ENCODE measurements at places on chromosomes 2 and 18.

DNA sequence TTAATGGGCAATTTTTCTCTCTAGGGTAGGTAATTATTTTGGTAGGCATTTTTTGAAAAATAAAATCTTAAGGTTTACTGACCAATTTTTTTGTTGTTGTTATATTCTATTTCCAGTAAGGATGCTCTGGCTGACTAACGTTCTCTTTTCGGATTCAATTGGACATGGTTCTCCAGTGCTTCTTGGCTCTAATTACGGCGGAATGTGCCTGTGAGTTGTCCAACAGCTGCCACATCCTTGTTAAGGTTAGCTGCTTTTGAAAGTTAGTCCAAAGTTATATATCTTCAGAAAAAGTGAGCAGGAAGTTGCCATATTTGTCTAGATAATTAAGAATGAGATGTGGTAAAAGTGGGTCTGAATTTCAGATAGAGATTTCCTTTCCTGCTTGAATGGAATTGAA lies 45.8 kb upstream of the SMIM21 start:
- no peak for DNase-seq

DNA sequence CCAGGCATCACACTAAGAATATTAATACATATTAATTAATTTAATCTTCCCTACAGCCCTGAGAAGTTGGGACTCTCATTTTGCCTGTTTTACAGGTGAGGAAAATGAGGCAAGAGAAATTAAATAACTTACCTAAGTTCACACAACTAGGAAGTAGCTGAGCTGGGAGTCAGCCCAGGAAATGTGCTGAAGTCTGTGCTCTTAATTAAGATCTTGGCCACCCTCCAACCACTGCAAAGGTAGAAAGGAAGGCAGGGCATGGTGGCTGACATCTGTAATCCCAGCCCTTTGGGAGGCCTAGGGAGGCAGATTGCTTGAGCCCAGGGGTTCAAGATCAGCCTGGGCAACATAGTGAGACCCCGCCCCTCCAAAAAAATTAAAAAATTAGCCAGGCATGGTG lies 12.9 kb upstream of the MGAT4A start:
- DNase-seq: no peak

GRCh38 chr2:217749008-217749407 lies 253.8 kb downstream of the TNS1 start:
- no peak for DNase-seq

DNA sequence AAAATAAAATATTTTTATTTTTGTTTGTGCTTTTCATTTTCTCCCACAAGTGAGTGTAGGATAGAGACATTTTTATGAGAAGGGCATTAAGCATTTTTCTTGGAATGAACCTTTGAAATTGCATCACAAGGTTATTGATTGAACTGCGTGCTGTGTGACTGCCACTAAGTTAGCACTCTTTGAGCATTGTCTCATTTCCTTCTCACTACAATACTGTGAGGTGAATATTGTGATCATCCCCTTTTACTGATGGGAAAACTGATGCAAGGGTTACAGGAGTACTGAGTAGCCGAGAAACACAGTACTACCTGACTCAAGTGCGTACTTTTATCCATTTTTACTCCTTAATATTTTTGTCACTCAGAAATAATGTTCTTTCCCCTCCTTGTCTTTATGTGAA lies 2.0 kb downstream of the NBEAL1 start:
- no peak for DNase-seq

DNA sequence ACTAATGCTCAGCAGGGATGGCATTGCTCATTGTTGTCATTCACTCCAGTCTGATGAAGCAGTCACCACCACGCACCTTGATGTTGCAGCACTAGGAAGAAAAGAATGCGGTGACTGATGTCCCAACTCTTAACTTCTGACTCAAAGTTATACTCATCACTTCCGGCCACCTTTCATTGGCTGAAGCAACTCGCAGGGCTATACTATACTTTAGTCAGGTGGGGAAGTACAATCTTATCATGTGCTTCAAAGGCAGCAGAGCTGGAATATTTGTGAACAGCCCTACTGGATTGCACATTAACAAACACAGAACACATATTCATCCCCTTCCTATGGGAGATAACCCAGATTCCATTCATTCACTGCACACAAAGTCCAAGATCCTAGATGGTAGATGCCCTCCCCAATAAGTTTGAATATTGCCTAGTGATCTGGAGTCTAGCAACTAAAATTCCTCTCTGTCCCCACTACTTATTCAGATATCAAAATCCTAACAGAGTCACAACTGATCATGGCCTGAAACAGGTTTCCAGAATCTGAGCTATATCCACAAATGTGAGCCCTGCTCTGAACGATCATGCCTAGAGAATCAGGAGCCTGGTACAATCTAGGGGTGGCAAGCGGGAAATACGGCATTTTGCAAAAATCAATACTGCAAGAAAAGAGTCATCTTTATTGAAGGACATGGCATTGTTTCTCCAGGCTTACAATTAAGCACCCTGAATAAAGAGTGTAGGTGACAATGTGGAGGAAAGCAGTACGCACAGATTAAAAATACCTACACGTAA lies 3.4 kb upstream of the SPATS2L start:
- no peak for DNase-seq

DNA sequence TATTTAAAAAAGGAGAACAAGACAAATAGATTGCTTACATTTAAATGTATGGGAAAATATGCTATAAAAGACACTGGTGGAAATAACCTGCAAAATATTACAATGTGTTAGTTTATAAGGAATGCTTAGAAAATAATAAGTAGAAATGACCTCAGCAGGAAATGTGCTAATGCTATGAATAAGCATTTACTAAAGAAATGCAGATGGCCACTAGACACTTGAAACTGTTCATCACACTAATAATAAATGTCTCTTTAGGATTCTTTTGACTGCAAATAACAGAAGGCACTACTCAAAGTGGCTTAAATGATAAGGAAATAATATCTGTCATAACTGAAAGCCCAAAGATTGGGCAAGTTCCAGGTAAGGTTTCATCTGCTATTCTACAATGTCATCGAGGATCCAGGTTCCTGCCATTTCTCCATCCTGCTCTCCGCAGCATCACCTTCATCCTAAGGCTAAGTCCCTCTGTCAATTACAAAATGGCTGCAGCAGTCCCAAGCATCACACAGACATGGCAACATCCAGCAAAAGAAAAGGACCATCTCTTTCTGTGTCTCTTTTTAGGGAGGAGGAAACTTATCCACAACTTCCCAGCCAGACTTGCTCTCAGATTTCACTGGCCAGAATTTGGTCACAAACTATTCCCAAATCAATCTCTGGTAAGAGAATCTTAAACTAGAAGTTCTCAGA lies 21.9 kb downstream of the METTL8 start:
- DNase-seq: no peak

DNA sequence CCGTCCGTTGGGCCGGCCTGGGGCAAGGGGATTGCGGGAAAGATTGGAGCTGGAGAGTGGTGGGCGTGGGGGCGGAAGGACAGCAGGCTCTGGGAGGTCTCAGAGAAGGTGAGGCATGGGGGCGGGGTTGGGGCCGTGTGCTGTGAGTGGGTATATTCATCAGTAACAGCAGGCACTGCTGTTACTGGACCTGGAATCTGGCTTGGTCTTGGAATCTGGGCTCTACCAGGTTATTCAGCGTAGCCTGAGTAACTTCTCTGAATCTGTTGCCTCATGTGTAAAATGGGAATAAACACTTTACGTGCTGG lies 435 bp downstream of the RNF181 start:
- DNase-seq: no peak

DNA sequence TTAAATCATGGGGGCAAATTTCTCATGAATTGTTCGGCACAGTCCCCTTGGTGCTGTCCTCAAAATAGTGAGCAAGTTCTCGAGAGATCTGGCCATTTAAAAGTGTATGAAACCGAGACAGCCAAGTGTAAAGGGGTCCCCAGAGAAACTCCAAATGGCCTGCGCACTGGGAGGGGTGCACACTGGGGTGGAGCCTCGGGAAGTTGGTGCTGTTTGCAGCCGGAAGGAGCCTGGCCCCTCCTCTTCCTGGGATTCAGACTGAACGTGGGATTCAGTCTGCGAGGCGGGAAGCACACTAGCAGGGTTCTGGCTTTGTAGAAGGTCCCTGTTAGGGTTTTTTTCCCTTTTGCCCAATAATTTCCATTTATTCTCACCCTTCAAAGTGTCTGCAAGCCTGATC lies 48.8 kb downstream of the RABL2A start:
- DNase-seq: no peak

GRCh38 chr18:75124991-75125381 lies 84.0 kb downstream of the PTGR3 start:
- DNase-seq: no peak

DNA sequence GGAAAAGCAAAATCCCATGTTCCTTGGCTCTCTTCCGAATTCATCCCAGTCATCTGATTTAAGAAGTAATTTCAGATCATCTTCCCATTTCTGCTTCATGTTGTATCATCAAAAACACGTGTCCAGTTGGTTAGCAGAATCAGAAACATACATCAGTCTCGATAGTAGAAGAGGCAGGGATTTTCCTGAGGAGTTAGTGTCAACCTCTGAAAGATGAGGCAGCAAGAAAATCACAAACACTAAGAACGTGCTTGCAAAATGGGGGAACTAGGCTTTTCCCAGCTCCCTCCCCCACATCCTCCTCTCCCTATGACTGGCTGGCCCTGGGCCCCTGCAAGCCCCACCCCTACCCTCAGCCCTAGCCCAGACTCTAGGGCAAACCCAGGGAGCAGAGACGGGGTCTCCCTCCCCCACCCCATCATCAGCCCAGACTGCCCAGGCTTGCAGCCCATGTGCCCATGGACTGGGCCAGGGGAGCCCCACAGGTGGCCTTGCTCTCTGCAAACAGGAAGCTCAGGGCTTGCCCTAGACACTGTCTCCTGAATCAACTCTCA lies 161.0 kb upstream of the ID2 start:
- DNase-seq: no peak

- DNase-seq: no peak
These were observed 16.5 kb downstream of the MFF start for GRCh38 chr2:227341553-227341952.

All from activated CD4-positive, CD25-positive, alpha-beta regulatory T cell (primary cell).